ENCODE measurements at places on chromosomes 5 and 9.
A peak's percentile ranks its signal among the peaks of the same experiment; 100 is the strongest.

DNA sequence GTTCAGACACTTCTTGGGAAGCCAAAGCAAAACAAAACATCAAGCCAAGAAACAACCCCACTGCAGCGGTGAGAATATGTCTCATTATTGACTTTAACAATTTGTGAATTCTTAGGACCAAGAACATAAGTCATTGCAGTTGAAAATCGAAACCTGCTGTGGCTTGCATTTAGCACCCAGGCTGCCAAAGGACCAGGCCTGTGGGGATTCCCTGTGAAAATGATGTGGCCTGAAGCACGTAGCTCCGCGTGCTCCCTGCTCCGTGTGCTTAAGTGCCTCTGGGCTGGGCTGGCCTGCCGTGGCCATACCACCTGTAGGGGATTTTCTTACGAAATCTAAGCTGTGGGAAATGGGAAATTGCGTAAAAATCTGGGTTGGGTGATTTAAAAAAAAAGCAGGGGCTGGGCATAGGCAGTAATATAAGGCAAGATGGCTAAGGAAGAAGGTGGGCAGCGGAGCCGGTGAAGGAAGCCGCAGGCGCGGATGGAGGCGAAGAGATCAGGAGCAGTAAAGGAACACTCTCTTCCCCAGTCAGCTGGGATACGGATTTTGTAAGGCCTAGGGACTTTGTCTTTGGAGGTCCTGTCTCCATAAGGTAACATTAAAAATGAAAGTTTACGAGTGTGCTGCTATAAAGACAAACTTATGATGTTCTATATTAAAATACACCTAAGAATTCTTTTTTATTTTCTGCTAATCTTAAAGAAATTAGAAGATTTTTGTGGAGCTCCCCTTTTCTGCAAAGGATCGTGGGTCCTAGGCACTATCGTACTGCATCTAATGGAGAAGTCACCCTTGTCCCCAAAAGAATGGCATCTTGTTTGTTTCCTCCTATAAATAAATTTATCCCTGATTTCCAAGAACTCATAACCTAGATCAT lies 189.6 kb upstream of the SEMA6A start:
- DNase-seq = no peak

DNA sequence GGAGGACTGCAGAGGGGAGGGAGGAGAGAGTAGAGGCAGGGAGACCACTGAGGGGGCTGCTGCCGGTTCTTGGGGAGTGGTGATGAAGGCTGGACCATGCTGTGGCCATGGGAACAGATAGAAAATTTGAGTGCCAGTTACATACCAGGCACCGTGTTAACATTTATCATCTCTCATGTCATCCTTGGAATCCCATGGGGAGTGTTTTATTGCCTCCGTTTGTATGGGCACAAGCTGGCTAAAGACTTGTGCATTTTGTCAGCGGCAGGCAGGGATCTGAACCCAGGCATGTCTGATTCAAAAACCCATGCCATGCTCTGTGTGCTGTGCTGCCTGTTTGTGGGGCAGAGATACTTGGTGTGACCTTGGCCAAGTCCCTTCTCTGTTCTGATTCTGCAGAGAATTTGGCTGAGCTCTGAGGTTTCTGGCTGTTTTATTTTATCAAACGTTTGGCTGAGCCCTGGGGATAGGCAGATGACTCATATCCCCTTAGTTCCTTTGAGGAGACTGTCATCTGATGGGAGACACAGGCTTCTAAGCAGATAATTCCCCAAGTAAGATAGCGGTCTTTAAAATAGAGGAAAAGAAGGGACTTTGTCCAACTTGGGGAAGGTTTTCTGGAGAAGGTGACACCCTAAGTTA lies 22.2 kb downstream of the COL27A1 start:
- DNase-seq = peak; percentile 34

DNA sequence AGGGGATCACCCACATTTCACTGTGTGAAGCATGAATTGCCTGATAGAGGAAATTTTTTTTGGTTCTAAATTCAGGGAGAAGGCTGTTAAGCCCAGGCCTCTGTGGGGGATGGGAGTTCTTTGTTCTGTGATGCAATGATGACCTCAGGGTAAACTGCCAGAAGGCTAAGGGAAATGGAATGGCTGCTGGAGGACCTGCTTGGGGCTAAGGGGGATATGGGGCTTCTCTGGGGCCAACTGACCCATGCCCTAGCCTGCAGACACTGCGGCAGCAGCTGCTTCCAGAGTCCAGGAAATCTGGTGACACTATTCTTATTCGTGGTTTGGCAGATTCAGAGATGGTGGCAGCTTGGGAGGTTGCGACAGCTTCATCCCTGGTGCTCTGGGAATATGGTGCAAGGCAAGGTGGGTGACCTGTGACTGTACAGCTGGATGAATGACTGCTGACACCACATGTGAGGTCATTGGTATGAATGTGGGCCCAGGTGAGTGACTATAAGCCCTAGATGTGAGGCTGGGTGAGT lies 30.3 kb downstream of the VCP start:
- DNase-seq = no peak

DNA sequence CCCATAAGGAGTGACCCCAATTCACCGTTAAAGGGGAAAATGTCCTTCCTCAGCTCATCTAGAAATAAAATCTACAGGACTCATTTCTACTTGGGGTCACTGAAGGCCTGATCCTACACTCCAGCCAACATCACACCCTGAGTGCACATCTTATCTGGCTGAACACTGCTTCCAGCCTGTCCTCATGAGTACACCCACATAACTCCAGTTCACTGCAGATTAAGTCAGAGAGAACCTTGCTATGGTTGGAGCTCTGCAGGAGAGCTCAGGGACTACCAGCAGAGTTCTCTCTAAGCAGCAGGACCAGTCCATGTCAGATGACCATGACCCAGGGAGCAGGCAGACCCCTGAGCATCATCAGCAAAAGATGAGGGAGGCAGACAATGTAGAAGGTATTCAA lies 126.9 kb upstream of the MAP3K1 start:
- no peak for DNase-seq

DNA sequence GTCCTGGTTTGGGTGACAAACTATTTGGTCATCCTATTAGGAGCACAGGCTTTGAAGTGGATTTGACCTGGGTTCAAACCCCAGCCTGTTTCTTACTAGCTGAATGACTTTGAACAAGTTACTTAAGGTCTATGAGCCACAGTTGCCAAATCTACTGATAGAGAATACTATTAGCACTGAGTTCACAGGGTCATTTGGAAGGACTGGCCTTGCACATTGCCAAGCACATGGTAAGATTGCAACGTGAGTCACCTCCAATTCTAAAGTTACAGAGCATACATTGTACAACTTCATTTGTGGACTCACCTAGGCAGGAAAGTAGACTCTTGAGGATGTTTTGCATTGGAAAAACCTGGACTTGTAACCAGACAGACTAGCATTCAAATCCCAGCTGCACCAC lies 38.9 kb downstream of the MFAP3 start:
- DNase-seq = no peak

- no peak for DNase-seq
Measured at GRCh38 chr5:148858547-148858946, 32.1 kb downstream of the ADRB2 start.

GRCh38 chr5:127995556-127995955 lies 88.0 kb upstream of the SLC12A2 start:
- no peak for DNase-seq

DNA sequence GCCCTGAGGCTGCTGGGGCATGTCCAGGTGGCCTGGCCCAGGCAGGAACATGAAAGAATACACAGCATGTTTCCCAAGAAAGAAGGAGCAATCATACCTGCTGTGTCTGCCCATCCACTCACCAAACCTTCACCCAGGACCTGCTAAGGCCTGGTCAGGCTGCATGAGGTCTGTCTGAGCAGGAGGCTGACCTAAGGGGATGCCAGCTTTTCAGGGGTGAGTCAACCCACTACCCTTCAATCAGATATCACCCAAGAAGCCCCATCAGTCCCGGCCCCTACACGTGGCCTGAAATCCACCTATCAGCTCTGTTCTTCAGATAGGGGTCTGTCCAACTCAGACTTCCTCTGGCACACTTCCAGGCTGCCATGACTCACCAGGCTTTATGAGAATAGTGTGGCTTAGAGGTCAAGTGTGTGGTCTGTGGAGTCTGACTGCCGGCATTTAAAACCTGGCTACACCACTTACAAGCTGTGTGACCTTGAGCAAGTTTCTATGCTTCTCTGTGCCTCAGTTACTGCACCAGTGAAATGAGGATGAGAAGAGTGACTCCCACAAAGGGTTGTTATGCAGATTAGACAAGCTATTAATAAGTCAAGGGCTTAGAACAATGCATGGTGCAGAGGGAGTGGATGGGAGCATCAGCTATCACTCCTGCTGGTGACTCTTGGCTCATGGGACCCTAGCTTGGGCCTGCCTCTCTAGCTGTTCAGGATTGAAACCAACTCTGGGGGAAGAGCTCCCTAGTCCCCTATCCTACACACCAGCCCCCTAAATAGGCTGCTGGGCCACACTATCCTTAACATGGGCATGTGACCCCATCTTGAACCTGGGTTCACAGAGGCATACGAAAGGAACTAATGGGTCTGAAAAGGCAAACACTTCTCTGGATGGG lies 130.3 kb downstream of the PAX5 start:
- peak; percentile 72 for DNase-seq
